ENCODE measurements at places on chromosomes 12 and 14.

- DNase-seq, result no peak
Observed at GRCh38 chr14:59438195-59438647, 27.0 kb downstream of the GPR135 start.

DNA sequence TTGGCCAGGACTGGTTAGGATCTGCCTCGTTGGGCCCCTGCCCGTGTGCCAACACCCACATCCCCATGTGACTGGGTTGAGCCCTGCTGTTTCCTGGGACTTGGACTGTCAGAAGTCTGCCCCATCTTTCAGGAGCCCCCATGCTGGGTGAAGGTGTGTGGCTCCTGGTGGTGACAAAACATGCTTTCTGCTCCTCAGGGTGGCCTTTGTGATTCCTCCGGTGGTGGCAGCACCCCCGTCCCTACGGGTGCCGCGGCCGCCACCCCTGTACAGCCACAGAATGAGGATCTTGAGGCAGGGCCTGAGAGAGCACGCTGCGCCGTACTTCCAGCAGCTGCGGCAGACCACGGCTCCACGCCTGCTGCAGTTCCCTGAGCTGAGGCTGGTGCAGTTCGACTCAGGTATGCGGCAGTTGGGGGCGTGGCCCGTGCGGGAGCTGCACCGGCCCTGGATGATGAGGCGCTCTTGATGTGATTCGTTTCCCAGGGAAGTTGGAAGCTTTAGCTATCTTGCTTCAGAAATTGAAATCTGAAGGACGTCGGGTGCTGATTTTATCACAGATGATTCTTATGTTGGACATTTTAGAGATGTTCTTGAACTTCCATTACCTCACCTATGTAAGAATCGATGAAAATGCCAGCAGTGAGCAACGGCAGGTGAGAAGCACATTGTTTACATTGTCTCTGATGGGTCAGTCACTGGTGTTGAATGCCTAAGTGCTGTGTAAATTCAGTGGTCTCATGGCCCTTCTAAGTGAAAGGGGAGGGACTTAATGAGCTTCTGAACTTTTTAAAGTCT is 80.0 kb downstream of the EP400 start:
- DNase-seq, result no peak

DNA sequence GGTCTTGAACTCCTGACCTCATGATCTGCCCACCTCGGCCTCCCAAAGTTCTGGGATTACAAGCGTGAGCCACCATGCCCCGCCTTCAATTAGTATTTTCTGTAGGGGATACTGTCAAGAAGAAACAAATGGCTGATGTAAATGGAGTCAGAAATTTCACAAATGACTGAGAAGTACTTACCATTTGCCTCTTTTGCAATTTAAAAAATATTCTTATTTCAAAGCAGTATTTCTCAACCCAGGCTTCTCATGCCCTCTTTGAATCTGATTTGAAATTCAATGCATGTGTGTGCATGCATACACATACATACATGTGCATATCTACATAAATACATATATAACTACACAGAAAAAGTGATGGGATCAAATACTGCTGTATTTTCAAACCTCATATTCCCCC is 4.4 kb downstream of the PSMA6 start:
- no peak for DNase-seq

DNA sequence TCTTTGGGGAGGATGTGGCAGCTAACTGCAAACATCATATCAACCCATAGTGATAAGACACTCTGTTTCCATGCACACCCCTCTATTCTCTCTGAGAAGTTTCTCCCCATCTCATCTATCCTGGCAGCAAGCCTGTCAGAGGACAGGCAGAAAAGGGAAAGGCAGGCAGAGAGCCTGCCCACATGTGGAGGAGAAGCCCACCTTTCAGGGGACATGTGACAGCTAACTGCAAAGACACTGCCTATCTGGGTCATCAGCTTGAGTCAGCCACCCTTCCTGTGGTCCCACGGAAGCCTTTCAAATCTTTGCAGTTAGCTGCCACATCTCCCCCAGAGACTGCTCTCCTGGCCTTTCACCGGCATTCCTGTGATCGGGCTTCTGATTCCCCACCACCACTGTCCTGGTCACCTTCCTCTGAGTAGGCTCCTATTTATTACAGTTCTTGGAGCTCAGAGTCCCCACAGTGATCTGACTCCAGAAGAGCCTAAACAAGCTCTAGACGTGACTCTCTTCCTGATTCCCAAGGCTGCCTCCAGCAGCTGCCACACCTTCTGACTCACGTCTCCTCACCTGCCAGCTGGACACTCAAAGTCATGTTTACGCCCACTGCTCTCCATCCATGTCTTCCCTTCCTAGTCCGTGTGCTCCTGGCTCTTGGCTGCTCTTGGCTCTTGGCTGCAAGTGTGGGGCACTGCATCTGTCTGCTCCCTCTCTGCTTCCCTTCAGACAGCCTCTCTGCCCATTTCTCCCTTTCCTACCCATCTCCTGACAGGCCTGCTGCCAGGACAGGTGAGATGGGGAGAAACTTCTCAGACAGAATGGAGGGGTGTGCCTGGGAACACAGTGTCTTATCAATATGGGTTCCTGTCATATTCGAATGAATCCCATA is 7.5 kb upstream of the KRT1 start:
- DNase-seq, result peak; percentile 59

- no peak for DNase-seq
Observed at GRCh38 chr12:128786741-128787391, 36.9 kb downstream of the SLC15A4 start.

DNA sequence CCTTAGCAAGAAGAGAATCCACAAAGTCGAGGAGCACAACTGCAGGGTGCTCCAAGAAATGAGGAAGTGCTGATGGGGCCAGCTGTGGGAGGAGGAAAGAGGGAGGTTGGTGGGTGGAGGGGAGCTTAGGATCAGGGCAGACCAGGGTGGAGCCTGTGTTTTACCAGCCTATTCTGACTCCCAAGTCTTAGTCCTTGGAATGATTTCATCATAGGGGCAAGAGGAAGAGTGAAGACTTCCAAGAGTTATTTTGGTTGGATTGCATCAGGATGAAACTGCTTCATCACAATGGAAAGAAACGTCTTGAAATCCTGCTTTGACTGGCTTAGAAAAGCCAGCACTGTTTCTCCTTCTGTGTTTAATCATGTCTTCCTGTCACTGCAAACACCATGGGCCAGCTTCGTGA is 194.0 kb downstream of the DPF3 start:
- DNase-seq, result no peak

DNA sequence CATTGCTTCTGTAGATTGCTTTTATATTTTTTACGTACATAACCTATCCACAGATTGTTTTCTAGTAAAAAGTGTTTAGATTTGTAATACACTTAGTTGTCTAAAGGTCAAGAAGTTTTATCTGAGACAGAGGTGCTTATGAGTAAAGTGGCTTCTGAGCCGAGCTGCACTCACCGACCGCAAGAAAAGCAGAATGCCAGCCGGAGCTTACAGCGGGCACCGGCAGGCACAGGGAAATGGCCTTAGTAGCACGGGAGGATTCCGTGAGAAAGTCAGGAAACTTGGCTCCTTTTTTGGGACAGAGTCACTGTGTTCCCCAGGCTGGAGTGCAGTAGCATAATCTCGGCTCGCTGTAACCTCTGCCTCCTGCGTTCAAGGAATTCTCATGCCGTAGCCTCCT is 29.8 kb downstream of the PIWIL1 start:
- DNase-seq, result no peak

DNA sequence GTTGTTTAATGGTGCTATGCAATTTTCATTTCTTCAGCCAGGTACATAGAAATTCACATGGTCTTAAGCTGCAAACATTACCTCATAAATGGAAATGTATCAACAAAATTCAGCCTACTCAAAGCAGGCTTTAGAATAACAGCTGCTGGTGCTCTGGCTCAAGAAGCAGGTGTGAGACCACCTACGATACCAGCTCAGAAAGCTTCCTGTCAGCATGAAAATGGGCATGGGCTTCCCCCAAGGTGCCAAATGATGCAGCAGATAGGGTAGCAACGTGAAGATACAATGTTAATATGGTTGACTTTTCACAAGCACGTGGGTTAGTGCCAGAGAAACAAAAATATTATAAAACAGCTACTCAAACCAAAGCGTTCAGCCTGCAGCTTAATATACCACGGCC is 343.4 kb upstream of the PRICKLE1 start:
- no peak for DNase-seq

- DNase-seq, result no peak
Observed at GRCh38 chr12:38157274-38157932, 159.2 kb upstream of the ALG10B start.

DNA sequence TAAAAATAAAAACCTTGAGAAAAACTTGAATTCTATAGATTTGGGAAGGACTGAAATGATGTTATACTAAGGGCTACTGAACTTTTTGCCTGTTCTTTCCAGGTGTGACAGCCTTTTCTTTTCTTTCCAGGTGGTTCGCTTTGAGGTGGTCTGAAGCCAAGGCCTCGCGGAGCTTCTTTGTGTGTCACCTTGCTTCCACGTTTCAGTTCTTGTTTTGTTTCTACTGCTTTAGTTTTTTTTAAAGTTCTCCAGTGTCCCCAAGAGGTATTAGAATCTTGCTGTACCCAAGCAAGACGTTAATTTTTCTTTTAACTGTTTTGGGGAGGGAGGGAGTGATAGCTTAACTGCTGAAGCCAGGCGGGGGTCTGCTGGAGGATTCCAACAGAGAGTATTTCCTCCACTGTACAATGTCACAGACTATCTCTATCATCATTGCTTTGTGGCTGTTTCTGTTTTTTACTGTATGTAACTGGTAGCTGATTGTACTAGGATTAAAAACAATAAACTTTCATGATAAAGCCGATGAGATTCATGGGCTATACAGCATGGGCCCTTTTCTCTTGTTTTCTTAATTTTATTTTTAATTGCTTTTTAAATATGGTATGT is 40.2 kb downstream of the PROX2 start:
- no peak for DNase-seq

All from NCI-H2029 treated with DMSO at 0.1 percent for 48 hours (cell line).